HepG2 (cell line): ENCODE measurements at places on chromosomes 16 and 17.

GRCh38 chr17:69518951-69519350 is 104.5 kb downstream of the MAP2K6 start:
- DNase-seq = no peak

DNA sequence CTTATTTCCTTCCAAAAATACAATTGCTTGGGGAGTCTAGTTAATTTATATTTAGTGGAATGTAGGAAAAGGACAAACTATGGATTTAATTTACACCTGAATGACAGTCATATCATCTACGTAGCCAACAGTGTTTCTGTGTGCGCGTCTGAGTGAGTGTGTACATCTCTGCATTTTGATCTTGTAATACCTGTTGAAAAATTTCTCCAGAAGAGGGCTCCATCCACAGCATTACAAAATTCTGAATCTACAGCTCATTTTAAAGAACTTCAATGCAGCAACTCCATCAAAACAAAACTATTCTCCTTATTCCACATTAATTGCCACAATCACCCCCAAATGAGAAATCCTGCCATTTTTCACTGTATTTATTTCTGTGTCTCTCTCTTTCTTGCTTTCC is 3.9 kb downstream of the CDH13 start:
- DNase-seq = no peak

GRCh38 chr17:70796757-70797156 is 627.4 kb downstream of the KCNJ2 start:
- no peak for DNase-seq

DNA sequence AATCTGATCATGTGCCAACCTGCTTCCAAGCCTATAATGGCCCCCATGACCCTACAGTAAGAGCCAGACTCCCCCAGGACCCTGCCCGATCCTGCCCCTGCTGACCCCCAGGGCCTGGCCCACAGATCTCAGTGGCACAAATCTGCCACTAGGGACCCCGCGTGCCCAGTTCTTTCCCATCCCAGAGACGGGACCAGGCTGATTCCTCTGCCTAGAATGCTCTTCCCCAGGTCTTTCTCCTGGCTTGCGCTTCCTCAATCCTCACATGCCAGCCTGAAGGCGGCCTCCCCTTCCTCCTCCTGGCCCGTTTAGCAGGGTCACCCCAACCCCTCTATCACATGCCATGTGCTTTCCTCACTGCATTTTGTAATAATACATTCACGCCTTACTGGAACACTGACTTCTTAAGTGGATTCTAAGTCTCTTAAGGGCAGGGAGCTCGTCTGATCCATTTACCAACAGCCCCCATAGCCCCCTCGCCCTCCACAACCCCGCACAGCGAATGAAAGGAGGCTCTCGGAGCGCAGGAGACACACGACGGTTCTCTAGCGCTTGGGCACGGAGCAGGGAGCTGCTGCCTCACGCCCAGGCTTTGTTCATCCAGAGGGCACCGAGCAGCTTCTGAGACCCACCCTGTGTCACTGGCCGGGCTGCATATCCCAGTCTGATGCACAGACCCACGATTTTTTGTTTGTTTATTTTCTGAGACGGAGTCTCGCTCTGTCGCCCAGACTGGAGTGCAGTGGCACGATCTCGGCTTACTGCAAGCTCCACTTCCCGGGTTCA is 1.2 kb downstream of the TRIM65 start:
- DNase-seq = peak; percentile 58

GRCh38 chr17:72850410-72851118 is 241.9 kb downstream of the SLC39A11 start:
- DNase-seq = no peak

GRCh38 chr16:24990803-24991202 is 24.4 kb downstream of the ARHGAP17 start:
- no peak for DNase-seq

- no peak for DNase-seq
These were observed 20.1 kb downstream of the YWHAE start for GRCh38 chr17:1379930-1380313.
